Right lobe of liver (tissue), 6 donors: ENCODE measurements at places on chromosomes 11 and 22.

- DNase-seq = peak; percentile 47
Observed at GRCh38 chr11:1479006-1479677, 7.4 kb downstream of the MOB2 start.

DNA sequence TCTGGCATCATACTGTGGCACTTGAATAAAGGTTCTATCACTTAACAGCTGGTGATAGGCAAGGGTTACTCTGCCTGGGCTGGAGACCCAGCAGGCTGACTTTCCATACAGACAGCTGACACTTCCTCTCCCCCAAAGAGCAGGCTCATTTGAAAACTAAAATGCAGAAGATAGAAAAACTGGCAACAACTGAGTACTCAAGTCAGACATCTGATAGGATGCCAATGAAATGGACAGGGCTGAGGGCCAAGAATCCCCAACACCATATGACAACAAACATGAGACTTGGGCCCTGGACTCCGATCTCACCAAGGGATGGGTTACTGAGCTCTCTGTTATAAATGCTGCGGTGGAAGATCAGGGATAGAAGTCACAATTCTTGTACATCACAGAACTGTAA, 237.2 kb downstream of the LRRC4C start:
- DNase-seq = no peak

- DNase-seq = no peak
Observed at GRCh38 chr11:30917859-30918478, 331.8 kb upstream of the MPPED2 start.

- no peak for DNase-seq
Observed at GRCh38 chr22:35541254-35541748, 670 bp downstream of the RASD2 start.

- peak; percentile 87 for DNase-seq
Observed at GRCh38 chr22:36386900-36387708, 663 bp downstream of the MYH9 start.

DNA sequence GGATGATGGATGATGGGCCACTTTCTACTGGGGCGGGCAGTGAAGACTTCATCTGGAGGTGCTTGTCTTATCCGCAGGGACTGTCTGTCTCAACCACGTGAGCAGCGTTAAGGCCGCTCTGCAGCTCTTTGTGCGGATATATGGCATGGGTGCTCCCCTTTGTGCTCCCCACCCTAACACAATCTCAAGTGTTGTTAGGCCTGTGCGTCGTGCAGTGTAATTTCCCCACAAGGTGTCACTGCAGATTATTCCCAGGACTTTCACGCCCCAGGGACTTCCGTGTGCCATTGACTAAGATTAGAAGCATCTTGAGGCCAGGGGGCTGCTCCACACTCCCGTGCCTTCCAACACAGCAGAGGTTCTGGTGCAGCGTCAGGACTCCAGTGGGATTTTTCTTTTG, 65.3 kb downstream of the TBC1D22A start:
- DNase-seq = no peak

DNA sequence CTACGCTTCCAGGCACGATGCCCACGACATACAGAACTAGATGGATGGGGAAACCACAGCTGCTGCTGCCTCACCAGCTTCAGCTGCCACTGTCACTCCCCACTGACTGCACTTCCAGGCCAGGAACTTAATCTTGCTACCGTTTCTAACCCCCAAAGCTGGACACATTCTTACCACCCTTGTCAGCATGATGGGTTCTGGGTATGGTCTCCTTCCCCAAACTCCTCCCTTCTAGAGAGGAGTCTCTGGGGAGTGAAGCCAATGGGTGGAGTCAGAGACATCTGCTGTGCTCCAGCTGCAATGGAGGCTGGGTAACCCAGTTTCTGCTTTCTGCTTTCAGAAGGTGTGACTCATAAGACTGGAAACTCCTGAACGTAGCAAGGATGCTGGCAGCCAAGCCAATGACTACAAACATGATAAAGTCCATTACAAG, 87.0 kb upstream of the THY1 start:
- DNase-seq = no peak

- no peak for DNase-seq
Observed at GRCh38 chr11:23201936-23202522, 341.8 kb upstream of the CCDC179 start.

DNA sequence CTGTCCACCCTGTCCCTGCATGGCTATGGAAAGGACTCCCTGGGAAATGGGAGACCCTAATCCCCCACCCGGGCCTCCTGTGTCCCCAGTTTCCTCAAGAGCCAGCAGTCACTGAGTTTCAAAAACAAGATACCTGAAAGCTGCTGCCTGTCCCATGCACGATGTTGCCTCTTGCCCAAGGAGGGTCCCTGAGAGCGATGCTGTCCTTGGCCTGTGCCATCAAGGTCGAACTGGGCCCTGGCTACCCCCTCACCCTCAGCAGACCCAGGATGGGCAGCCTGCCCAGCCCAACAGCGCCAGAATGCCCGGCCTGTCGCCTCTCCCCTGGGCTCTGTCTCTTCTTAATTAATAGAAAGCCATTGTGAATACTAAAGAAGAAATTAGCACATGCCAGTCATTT, 104.5 kb upstream of the LMO1 start:
- DNase-seq = no peak

GRCh38 chr22:43821606-43822425, 9.7 kb upstream of the EFCAB6 start:
- no peak for DNase-seq

GRCh38 chr11:109885006-109885405, 208.2 kb upstream of the ZC3H12C start:
- no peak for DNase-seq

DNA sequence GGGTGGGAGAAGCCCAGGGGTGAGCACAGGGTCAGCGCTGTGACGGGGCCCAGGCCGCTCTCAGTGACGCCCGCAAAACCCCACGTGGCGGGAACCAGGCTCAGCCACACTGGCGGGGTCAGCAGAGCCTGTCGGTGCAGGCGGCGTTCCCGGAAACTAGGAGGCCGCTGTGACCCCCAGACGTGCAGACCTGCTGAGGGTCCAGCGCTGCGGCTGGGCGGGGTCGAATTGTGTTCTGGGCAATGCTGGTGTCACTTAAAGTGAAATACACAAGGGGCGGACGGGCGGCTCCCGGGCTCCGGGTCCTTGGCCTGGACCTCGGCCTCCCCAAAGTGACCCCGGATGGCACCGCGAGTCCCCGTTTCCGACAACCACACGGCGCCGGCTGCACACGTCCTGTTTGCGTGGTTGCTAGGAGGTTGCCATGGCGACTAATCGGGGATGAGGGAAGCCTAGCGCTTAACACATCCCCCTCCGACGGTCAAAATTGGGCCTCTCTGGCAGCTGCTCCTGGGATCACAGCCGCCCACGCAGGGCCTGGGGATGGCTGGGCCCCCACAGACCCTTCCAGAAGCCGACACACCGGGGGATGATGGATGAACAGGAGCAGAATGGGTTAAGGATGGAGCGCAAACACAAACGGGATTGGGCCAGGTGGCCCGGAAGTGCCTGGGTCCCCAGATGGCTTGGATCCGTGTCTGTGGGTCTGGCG, 81.7 kb upstream of the PRR5 start:
- DNase-seq = peak; percentile 74

- DNase-seq = no peak
Observed at GRCh38 chr11:44765026-44765595, 38.3 kb downstream of the TSPAN18 start.

GRCh38 chr11:121892131-121892681, 223.8 kb downstream of the BLID start:
- no peak for DNase-seq

DNA sequence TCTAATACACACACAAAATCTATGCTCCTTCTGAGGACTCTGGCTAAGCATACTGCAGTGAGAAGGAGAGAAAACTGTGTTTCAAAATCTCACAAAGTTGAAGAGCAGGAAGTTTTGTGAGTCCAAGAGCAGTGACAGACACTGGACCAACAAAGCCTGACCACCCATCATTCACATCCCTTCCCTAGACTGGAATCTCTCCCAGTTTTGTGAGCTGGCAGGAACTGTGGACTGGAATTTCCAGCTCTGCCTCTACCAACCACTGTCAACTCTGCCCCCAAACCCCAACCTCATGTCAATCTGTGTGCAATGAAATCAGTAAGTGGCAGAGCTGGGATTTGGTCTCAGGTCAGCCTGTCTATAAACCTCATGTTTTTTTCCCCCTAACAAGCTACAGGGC, 112.6 kb downstream of the ARL14EP start:
- DNase-seq = no peak

GRCh38 chr22:35900483-35901168, 128.0 kb downstream of the RBFOX2 start:
- no peak for DNase-seq

- no peak for DNase-seq
Observed at GRCh38 chr11:82796998-82797961, 63.6 kb upstream of the FAM181B start.

DNA sequence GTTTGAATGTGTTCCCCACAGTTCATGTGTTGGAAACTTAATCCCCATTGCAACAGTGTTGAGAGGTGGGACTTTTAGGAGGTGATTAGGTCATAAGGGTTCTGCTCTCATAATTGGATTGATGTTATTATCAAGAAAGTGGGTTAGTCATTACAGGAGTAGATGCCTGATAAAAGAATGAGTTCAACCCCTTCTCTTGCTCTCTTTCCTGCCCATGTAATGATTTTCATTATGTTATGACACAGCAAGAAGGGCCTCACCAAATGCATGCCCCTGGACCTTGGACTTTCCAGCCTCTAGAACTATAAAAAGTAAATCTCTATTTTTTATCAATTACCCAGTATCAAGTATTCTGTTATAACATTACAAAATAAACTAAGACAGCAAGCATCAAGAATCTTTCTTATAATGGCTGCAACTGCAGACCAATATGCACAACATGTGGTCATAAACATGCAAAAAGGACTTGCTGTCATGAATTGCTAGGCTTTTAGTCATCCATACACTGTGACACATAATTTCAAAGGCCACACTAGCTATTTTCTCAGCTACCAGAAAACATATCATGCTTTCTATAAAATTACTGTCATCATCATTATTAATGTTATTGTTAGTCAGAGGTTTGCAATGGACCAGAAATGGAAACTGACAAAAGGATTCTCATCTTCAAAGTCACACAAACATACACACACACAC, 99.9 kb upstream of the GUCY1A2 start:
- no peak for DNase-seq

- peak; percentile 49 for DNase-seq
Observed at GRCh38 chr11:44818110-44818509, 91.3 kb downstream of the TSPAN18 start.

DNA sequence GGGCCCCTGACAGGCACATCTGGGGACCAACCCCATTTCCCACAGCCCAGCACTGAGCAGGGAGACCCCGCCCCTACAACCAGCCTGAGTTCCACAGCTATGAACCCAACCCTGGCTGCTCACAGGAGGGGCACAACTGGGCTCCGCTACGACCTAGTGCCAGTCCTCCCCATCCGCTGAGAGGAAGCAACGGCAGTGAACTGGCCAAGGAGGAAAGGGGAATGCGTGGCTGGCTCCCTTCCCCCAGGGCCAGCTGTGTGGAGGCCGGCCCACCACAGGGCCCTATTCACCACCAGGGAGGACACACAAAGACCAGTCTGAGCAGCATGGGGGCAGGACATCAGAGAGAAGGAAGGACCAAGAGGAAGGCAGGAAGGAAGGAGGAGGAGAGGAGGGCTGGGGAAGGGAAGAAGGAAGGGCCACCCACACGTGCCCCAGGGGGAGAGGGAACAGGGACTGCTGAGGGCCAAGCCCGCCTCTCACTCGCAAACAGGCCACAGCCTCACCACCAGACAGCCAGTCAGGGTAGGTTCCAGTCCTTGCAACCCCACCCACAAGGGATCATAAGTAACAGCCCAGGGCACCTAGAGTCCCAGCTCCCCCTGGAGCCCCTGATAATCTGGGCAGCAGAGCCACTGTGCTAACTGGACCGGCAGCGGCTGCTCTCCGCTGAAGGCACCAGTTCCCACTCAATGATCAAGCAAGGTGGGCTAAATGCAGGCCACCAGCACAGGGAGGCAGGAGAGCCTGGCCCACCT, 8.5 kb upstream of the GAL3ST1 start:
- DNase-seq = no peak

DNA sequence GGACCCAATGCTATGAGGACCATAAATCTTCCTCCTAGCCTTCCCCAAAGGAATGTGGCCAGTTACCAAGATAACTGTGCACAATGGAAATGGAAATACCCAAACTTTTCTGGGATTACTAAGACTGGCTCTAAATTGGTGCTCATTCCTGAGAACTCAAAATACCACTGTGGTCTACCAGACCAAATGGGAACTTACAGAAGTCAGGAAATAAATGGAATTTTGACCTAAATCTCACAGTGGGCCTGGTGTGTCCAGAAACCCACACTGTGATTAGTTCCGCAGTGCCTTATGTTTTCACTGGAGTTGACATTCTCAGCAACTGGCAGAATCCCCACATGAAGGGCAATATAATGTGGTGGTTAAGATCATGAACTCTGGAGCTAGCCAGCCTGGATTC, 99.4 kb upstream of the ZC3H12C start:
- no peak for DNase-seq

DNA sequence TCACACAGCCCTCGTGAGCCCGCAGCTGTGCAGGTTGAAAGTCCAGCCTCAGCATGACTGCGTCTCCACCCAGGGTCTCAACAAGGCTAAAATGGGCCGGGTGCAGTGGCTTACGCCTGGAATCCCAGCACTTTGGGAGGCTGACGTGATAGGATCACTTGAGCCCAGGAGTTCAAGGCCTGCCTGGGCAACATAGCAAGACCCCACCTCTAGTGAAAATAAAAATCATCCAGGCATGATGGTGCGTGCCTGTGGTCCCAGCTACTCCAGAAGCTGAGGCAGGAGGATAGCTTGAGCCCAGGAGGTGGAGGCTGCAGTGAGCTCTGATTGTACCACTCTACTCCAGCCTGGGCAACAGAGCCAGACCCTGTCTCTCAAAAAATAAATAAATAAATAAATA, 100.8 kb upstream of the PRR5 start:
- DNase-seq = no peak
